Bone marrow (tissue), 2 donors: ENCODE measurements at places on chromosomes 13 and 19.

DNA sequence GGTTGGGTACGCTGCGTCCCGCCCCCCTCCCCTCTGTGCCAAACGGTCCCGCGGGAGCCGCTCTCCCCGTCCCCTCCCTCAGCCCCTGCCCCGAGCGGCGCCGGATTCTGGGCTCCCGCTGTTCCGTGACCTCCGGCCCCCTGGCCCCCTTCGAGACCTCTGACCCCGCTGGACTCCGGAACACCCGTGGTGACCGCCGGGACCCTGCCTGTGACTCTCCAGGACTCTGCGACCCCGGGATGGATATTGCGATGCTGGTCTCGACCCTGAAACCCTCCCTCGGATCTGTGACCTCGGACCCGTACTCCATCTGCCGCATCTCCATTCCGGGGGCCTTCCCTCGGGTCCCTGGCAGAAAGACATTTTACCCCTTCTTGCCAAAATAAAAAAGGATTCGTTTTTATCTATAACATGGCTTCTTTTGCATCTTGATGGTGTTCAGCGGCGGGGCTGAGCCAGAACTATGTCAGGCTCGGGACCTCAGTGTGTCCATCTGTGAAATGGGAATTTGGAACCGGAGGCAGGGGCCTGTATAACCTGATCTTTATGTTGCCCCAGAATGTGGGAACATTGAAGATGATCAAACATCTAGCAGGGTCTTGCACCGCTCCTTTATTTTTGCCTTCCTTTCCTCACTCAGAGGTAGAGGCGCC is 654 bp upstream of the MEGF8 start:
- no peak for DNase-seq

- no peak for DNase-seq
Observed at GRCh38 chr13:31074756-31075155, 86.9 kb downstream of the HSPH1 start.

DNA sequence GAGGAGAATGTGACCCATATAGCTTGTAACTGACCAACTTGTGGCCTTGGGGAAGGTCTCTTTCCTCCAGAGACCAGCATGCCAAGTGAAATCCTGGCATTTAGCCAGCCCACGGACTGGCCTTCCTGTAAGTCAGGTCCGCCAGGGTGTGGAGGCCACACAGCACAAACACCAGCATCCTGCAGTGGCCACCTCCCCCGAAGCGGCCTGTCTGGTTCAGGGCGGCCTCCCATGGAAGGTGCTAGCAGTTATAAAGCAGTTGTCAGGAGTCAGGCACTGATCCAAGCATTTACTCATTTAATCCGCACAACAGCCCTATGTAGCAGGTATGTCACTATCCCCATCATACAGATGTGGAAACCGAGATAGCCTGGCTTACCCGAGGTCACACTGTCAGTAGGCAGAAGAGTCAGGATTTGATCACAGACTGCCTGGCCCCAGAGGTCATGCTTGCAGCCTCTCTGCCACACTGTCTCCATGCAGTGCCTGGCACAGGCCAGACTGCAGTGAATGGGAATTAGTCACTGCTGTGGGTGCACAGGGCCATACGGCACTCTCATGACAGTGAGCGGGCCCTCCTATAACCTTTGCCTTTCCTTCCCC is 36.7 kb downstream of the CAPN12 start:
- no peak for DNase-seq

DNA sequence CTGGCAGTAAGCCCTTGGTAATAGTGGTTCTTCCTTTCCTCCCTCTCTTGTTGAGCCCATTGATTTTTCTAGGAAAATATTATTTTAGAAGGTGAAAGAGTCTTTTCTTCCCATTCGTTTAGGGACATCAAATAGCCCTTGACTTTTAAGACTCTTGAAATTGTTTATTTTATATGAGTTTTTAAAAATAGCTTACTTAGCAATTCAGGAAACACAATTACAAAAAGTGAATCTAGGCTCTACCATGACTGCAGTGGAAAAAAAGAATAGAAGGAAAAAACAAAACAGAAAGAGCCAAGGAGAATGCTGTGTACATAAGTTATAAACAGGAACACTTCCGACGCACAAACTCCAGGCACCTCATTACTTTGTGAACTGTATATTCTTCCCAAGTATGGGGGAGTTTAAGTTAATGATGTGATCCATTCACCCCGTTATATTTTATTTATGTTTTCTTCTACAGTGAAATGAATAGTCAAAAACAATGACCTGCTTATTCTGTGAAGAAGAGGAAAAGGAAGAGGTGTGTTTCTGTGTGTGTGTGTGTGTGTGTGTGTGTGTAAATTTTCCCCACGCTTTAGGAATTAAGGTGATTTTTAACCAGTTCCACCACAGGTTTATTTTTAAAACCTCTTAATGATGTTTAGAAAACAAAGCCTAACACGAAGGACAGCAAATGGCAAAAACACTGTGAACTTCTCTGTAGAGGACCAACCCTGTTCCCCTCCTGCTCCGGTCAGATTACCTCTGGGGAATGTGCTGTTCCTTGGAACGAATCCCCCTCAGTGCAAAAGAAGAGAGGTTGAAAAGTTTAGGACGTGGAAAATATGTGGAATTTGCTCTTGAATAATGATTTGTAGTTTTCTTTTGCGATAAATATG is 266.3 kb downstream of the KLF5 start:
- no peak for DNase-seq

DNA sequence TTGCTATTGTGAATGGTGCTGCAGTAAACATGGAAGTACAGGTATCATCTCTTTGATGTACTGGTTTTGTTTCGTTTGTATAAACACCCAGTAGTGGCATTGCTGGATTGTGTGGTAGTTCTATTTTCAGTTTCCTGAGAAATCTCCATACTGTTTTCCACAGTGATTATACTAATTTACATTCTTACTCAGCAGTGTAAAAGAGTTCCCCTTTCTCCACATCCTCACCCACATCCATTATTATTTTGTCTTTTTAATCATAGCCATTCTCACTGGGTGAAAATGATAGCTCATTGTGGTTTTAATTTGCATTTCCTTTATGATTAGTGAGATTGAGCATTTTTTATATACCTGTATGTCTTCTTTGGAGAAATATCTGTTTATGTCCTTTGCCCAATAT is 62.3 kb upstream of the PARP4 start:
- DNase-seq: no peak

DNA sequence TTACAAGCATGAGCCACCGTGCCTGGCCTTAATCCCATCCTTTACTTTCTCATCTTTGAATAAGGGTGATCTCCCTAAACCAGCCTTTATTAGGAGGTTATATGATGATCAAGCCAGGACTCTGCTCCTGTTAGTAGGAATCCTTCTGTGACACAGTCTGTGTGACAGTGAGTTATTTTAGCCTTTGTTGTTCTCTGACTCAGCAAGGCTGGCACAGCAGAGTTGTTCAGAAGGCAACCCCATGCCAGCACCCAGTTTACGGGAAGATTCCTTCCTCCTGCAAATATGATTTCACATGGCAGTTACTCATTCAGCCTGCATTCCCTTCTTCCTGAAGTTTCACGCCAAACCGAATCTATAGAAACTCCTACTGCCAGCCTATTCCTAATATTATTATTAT is 10.5 kb upstream of the MIER2 start:
- no peak for DNase-seq

- no peak for DNase-seq
Observed at GRCh38 chr19:15452111-15453047, 2.6 kb upstream of the WIZ start.

- DNase-seq: no peak
Observed at GRCh38 chr19:1616875-1617274, 11.6 kb upstream of the UQCR11 start.

DNA sequence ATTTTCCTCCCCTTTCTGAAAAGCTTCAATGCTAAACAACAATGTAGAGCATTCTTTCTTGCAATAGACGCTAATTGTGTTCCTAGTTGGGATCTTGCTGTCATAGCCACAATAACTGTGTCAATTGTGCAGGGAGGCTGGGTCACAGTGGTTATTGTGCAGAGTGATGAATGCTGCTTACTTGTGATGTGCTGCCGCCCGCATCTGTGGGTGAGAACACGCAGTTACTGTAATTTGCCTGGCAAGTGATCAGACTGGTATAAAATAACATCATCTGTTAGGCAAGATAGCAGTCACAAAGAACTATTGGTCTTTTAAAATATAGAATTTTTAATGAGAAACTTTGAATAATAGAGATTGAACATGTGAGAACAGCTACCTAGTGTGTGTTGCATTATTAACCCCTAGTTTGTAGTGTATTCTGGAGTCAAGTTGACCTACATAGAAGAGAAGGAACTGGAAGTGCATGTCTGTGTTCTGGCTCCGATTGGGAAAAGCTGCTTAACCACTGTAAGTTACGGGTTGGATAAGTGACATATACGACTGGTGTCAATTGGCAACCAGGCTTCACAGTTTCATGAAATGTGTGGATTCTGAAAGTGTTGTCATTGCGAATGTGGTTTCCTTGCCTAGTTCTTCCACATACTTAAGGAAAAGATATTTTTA is 43.6 kb downstream of the SLAIN1 start:
- DNase-seq: no peak

DNA sequence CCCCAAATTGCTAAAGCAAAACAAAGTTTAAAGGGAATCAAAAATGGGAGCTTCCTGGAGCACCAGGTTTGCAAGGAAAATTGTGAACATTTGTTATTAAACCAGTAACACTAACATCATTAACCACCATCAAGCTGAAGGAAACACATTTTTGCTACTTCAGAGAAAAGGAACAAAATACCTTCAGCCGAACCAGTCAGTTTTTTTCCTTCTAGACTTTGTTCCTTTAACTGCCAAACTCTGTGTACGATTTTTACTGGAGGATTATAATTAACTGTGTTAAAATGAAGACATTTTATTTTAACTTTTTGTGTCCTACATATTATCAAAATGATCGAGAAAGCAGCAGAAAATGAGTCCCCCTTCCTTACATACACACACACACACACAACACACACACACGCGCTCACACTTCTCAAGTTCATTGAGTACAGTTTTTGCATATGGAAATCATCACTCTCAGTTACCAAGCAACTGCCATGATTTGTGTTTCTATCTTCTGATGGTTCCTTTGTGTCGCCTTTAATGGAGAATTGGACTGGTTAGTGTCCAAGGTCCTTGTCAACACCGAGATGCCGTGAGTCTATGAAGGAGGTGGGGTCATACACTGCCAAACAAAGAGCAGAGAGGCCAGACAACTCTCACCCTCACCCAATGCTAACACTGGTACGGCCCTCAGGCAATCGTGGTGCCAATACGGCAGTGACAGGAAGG is 9.8 kb upstream of the SERP2 start:
- no peak for DNase-seq

- no peak for DNase-seq
Observed at GRCh38 chr19:44572581-44572900, 40.8 kb upstream of the IGSF23 start.

- no peak for DNase-seq
Observed at GRCh38 chr19:5132206-5132560, 163.3 kb downstream of the KDM4B start.

- no peak for DNase-seq
Observed at GRCh38 chr13:22412452-22412851, 741.6 kb downstream of the FGF9 start.

DNA sequence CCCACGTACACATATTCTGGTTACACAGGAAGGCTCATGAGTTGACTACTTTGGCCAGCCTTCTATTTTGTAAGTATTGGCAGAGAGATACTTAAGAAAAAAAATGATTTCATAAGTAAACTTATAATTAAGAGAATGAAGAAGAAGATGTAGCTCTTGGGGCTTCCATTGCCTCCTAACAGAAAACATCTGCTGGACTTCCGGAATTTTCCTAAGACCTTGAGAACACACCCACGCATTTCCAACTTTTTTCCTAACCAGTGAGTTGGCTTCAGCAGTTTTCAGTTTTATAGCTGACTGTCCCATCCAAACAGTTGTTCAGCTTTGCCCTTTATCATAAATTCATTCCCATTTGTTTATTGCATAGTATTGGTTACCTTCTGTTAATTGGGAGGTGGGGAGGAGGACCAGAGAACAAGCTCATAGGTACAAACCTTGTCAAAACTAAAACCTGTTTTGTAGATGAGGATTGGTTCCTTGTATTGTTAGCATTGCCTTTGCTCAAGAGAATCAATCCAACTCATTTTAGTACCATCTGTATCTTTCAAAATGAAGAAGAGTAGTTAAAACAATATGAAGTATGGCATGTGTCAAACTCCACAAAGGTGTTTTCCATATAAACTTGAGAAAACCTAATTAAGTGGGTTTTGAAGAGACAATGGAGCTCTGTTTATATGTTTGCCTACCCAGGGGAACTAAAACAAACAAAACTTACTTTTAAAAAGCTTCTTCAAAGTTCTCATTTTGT is 93.9 kb downstream of the COL4A2 start:
- no peak for DNase-seq

DNA sequence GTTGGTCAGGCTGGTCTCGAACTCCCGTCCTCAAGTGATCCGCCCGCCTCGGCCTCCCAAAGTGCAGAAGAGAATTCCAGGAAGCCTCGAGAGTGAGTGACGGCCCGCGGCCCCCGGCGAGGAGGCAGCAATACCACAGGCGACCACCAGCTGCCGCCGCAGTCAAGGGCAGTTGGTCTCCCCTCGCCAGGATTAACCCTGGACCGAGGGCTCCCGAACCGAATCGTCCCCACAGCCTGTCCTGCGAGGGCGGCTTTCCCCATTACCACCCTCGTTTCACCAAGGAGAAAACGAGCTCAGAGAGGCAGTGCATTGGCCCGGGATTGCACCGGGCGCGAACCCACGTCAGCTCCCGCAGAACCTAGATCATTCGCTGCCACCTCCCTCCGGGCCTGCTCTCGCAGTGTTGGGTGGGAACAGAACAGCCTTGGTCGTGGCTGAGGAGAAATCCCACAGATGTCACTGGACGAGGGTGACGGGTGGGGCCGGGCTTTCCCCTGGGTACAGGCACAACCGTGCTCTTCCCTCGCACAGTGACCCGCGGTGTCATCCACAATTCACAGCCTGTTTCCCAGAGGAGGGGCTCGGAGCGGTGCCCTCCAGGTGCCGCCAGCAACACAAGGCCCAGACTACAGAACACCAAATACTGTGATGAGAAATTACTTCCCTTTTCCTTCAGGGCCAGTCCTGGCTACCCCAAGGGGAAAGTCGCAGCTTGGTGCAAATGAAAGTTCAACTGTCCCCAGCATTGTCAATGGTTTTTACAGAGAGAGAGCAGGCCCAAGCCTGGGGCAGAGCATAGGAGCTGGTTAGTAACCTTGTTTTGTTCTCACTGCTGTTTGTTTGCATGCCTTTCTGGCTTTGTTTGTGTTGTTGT is 24.8 kb downstream of the C2CD4C start:
- DNase-seq: no peak

DNA sequence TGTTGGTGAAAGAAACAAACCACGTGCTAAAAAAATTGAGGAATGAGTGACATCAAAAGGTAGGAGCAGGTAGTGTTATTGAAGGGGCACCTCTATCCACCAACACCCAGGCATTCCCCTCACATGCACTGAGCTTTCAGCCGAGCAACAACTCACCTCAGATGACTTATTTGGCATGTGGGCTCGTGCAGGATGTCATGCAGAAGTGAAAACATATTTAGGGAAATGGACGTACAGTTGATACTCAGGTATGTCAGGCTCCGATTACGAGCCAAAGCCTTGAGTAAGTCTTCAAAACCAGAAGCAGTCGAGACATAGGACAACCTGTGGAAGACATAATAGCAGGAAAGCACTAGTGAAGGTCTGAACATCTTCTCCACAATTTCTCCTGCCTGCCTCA is 30.4 kb downstream of the NLRP11 start:
- DNase-seq: no peak
